Skeletal muscle cell (primary cell): ENCODE measurements at places on chromosomes 12 and 14.

DNA sequence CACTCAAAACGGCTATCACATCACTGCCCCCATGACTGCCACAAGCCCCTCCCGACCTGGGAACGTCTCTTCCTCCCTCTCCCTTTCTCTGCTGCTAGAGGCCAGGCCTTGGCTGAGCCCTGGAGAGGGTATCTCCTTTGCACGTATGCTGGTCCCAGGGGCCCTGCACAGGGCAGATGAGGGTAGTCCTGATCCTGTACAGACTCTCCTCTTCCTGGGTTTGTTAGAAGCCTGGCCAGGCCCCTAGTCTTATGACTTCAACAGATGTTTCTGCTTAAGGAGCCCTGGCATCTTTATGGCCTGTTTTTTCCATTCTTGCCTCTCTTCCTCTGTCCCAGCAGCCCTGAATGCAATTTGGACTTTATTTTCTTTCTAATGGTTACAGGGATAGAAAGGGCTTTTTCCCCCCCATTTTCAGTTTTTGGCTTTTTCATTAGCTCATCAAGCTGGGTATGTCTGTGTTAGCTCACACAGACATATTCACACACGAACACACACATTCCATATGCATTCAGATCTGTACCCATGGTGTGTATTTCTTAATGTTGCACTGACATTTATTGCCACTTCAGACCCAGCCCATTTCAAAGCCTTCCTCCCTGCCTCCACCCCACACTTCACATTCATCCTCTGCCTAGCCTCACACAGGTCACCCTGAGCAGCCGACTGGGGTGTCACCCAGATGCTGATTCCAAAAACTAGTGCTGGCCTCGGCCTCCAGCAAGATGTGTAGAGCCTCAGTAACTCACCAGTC, 203.2 kb downstream of the ZFP36L1 start:
- peak; percentile 71 for DNase-seq

GRCh38 chr12:70080566-70080965, 162.7 kb upstream of the CNOT2 start:
- no peak for DNase-seq

DNA sequence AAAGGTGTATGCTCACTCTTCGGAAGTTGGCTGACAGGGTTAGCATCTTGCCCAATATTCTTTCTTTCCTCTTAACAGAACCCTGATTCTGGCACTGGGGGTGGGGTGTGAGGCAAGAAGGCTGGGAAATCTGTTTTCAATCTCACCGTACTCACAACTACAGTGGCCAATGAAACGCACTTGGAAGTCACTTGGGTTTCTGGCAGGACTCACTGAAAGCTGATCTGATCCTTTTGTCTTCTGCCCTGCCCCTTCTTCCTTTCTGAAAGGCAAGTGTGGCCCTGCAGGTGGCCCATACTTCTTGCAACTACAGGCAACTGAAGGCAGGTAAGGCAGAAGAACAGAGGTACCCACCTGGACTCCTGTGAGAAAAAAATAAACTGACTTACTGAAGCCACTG, 106.9 kb downstream of the STXBP6 start:
- DNase-seq = no peak

GRCh38 chr12:104669089-104669721, 212.5 kb downstream of the CHST11 start:
- DNase-seq = no peak

- DNase-seq = no peak
These were observed 25.7 kb downstream of the RAB21 start for GRCh38 chr12:71780237-71780822.
